Activated CD4-positive, alpha-beta T cell treated with anti-CD3 and anti-CD28 coated beads for 1 hour (primary cell): ENCODE measurements at places on chromosomes 6 and 20.

DNA sequence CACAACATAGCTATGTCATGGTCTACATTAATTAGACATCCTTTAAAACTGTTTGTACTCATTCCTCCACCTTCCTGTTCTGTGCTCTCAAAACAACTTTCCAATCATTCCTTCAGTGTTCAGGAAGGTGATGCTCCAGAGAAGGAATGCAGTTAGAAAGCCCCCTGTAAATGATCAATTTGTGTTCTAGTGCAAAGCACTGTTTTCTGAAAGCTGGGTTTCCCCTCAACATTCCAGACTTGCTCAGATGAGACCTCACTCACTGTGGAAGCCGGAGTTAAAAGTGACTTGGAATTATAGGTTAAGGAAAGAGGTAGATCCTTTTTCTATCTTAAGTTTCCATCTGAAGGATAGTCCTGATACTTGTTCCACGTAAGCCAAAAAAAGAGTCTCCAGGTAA, 95.9 kb downstream of the BMP2 start:
- no peak for DNase-seq

DNA sequence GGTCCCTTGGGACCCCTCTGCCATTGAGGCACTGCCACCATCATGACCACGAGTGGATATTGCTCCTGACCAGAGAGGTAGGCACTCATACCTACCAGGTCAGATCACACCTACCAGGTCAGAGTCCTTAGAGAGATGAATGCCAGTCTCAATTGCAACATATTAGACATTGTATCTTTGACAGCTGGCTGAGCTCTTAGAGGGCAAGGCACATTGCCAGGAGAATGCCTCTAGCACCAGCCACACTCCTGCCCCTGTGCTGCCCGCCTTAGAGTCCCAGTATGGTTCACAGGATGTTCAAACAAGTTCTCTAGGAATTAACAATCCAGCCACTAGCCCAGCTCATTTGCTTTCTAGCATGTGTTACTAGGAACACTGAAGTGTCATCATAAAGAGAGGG, 65.9 kb downstream of the TMEM244 start:
- DNase-seq: no peak

- DNase-seq: no peak
Measured at GRCh38 chr20:40258931-40259330, 430.1 kb downstream of the MAFB start.

DNA sequence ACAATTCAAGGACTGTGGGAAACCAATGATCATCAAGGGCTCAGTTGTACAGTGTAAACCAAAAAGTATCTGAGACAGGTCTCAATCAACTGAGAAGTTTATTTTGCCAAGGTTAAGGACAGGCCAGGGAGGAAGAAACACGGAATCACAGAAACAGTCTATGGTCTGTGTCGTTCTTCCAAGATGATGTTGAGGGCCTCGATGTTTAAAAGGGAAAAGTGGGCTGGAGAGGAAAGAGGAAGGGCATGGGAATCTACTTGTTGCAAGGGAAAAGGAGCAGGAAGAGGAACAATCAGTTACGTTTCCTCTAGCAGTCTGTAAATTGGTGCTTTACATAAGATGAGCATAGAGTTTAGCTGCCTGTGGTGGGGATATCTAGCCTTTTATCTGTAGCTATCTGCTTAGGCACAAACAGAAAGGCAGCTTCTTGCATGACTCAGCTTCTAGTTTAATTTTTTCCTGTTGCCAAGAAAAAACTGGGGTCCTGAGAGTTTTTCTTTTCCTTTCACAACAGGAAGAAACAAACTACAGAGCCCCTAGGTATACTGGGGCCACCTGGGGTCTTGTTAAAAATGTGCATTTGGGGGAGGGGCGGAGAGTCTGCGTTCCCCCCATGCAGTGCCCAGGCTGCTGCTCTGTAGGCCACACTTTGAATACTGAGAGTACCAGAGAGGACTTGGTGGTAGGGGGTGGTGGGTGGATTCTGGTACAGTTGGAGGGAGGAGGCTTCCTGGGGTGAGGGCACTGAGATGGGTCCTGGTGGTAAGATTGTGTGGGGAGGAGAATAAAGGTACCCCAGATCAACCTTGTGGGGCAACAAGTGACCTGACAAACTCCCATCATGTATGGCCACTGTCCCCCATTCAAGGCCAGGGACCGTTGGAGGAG, 35.3 kb upstream of the EZR start:
- DNase-seq: no peak

- DNase-seq: no peak
Measured at GRCh38 chr20:5150226-5151076, 23.6 kb downstream of the CDS2 start.
